ENCODE measurements at places on chromosomes 7 and 10.

DNA sequence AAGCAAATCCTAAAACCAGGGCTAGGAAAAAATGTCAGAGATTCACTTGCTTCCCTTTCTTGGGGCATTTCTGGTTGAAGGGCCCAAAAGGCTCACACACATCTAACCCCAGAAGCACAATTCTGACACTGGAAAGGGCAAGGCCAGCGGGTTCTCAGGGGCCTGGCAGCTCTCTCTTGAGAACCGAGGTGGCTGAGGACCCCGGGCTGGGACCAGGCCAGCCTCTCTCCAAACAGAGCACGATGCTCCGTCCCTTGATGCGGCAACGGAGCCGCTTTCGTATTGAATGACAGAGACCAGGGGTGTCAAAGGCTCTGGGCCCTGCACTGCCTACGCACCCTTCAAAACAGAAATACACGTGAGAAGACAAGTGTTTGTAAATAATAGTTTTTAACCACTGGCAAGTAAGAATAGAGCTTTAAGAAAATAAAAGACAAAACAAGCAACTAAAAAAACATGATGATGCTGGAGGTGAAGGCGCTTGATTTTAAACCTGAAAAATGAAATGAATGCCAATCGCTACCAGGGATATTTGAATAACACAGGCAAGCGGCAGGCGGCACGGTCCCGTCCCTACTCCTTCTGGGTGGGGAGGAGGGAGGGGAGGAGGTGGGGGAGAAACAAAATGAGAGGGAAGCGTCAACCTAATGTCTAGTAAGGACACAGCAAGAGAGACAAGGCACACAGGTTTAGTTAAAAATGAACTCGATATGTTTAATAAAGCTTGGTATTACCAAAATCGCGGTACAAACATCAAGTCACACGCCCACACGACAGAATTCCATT lies 68.0 kb downstream of the SLC29A4 start:
- no peak for DNase-seq

- DNase-seq: no peak
Observed at GRCh38 chr10:70613941-70614340, 11.4 kb upstream of the PRF1 start.

GRCh38 chr10:8112230-8112905 lies 57.9 kb downstream of the GATA3 start:
- no peak for DNase-seq

DNA sequence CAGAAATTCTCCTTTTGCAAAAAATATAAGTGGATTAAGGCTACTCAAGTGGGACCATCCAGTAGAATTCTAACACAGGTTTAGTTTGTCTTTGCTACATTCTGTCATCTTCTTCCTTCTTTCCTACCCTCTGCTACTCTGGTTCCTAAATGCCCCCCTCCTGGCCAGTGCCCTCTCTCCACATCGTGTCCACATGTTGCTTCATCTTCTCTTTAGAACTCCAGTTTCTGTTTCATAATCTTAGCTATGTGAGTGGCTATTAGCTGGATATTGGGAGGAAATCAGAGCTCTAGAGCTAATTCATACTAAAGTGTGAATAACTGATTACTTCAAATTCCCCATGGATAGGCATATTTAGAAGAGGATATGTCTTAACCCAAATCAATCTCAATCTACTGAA lies 528.5 kb downstream of the LRMDA start:
- DNase-seq: no peak

- DNase-seq: no peak
Observed at GRCh38 chr10:5413012-5413938, 918 bp downstream of the NET1 start.

- no peak for DNase-seq
Observed at GRCh38 chr10:124496150-124496549, 34.5 kb downstream of the LHPP start.

DNA sequence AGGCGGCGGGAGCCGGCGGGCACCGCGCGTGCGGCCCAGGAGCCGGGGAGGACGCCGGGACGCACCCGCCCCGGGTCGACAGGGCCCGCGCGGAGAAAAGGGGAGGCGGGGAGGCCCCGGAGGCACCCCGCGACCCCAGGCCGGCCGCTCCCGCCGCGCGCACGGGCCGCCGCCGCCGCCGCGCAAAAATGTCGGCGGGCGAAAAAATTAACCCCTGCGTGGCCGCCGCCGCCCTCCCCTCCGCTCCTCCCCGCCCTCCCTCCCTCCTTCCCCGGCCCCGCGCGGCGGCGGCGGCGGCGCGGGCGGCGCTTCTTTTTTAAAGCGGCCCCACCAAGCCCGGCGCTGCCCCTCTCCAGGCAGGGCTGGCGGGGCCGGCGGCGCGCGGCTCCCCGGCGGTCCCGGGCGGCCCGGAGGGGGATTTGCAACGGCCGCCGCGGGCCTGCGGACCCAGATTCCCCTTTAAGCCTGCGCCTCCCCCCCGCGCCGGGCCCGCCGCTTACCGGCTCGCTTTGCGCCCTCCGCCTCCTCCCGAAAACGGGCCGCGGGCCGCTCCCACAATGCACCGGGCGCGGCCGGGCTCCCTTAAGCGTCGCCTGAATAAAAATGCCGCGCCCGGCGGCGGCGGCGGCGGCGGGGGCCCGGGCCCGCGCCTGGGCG lies 465 bp downstream of the SEPHS1 start:
- DNase-seq: peak; percentile 66

- no peak for DNase-seq
Observed at GRCh38 chr7:36943591-36944435, 219.5 kb upstream of the AOAH start.

GRCh38 chr10:60200682-60201053 lies 189.0 kb downstream of the ANK3 start:
- no peak for DNase-seq

DNA sequence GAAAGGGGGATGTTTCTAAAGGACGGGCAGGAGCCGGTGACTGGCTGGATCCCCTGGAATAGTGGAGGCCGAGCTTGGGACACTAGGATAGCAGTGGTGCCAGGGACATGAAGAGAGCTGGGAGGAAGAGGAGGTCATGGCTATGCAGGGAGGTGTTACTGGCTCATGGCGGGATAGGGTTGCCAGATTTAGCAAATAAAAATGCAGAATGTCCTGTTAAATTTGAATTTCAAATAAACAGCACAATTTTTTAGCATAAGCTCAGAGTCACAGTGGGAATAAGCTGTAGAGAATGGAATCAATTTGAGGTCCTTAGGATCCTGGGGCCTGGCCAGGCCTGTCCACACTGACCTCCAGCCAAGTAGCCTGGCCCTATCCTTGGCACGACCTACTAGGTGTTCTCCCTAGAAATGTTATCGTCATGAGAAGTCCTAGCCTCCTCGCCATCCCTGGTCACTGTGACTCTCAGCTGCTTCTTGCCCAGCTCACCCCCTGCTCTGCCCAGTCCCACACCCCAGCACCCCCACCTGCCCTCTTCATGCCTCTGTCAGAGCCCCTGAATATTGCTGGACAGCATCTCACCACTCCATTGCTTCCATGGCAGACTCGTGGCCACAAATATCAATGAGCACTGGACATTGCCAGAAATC lies 7.6 kb upstream of the KCP start:
- no peak for DNase-seq

- no peak for DNase-seq
Observed at GRCh38 chr7:44163591-44163990, 22.5 kb upstream of the MYL7 start.

GRCh38 chr10:102287538-102287937 lies 42.2 kb downstream of the GBF1 start:
- no peak for DNase-seq

DNA sequence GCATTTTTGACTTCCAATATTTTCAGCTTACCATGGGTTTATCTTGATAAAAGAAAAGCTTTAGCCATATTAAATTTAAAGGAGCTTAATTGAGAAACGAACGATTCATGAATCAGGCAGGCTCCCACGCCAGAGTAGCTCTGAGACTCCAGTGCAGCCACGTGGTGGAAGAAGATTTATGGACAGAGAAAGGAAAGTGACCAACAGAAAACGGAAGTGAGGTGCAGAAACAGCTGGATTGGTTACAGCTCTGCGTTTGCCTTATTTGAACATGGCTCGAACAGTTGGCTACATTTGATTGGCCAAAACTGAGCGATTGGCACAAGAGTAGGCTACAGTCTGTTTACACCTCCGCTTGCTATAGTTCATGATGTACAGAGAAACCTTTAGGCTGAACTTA lies 395.4 kb downstream of the GATA3 start:
- DNase-seq: no peak

GRCh38 chr7:19369806-19370205 lies 224.6 kb upstream of the FERD3L start:
- DNase-seq: no peak

GRCh38 chr10:84567133-84567532 lies 238.7 kb downstream of the CCSER2 start:
- DNase-seq: no peak

DNA sequence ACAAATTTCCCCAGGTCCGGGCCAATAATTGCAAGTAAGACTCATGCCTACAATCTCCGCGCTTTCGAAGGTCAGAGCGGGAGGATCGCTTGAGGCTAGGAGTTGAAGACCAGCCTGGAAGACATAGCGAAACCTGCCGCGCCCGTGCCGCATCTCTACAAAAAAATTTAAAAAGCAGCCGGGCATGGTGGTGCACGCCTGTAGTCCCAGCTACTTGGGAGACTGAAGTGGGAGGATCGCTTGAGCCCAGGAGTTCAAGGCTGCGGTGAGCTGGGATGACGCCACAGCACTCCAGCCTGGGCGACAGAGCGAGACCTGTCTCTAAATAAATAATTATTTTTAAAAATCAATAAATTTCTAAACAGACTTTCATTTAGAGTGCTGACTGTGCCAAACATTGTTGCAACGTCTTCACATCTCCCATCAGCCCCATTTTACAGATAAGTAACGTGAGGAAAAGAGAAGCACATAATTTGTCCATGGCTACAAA lies 494 bp upstream of the CFAP43 start:
- DNase-seq: no peak

- no peak for DNase-seq
Observed at GRCh38 chr10:103188853-103189252, 4.2 kb downstream of the NT5C2 start.

DNA sequence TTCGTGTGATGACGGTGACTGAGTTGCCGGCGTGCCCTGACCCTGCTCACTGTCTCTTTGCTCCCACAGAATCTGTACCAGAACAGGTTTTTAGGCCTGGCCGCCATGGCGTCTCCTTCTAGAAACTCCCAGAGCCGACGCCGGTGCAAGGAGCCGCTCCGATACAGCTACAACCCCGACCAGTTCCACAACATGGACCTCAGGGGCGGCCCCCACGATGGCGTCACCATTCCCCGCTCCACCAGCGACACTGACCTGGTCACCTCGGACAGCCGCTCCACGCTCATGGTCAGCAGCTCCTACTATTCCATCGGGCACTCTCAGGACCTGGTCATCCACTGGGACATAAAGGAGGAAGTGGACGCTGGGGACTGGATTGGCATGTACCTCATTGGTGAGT lies 199.2 kb downstream of the HECW1 start:
- no peak for DNase-seq

DNA sequence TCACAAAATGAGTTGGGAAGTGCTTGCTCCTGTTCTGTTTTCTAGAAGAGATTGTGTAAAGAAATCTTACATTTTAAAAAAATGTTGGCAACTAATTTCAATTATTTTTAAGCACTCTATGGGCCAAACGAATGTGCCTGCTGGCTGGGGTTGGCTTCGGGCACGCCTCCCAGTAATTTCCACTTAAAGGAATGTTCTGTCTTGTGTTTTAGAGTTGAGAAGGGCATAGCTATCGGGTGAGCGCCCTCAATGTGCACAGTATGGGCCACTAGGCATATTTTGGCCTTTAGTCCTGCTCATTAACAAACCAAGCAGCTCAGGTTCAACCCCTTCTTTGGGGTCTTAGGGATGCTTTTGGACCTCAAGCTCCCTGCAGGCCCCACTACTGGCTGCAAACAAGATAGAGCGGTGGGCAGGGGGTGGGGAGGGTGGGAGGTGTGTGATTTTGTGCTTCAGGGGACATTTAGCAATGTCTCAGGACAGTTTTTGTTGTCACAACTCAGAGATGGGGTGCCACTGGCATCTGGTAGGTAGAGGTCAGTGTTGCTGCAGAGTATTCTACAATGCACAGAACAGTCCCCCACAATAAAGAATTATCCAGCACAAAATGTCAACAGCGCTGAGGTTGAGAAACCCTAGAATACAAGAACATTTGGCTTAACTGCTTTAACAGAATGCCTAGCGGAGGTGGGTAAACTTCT lies 40.7 kb downstream of the TACC2 start:
- no peak for DNase-seq

GRCh38 chr10:77240706-77241349 lies 396.8 kb downstream of the KCNMA1 start:
- DNase-seq: no peak

DNA sequence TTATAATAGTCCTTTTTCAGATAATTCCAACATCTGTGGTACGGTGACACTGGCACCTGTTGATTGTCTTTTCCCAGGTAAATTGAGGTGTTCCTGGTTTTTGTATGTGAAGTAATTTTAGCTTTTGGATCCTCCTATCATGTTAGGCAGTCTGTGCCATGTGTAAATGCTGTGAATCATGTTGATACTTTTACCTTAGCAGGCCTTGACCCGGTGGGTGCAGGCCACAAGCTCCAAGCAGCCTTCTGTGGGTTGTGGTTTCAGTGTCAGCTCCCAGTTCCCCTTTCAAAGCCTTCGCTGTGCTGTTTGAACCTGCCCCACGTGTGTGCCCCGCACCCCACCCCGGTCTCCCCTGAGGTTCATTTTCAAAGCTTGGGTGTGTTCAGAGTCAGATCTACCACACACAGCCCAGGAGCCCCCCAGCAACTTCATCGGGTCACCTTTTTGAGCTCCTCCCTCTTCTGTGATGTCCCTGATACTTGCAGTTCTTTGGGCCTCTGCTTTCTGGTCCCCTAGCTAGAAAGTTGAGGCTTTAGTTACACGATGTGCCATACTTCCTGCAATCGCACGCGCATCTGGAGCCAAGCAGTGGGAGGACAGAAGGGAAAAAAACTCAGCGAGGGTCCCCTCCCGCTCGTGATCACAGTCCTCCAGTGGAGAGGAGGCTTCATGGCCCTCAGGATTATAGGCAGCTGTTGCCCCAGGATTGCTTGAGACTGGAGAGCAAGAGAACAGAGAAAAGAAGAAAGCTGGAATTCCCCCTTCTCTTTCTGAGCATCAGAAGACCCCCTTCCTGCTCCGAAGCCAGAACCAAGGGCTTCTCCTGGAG lies 8.7 kb upstream of the BHLHA15 start:
- DNase-seq: peak; percentile 17

DNA sequence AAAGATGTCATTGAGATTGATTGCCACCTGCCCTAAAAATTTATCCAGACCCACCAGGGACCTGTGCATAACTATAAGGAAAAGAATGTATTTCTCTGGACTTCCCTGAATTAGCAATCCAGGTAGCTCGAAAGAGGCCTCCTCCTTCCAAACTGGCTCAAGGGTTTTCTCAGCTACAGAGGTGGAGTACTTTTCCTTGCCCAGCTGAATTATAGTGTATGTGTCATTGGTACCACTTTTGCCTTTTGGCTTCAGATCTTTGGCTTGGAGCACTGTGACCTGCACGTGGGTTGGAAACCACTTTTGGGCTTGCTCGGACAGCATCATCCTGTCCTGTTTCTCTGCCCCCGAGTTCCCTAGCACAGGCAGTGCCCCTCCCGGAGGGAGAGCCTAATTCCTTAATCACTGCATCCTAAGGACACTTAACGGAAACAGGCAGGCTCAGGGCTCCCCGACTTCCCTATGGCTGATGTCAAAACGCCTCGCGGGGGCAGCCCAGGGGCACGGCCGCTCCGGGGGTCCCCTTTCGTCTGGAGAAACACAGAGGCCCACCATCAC lies 825 bp downstream of the RAB11FIP2 start:
- peak; percentile 0 for DNase-seq

GRCh38 chr10:75857269-75857846 lies 425.9 kb downstream of the LRMDA start:
- no peak for DNase-seq

GRCh38 chr10:17961551-17962422 lies 10.1 kb downstream of the SLC39A12 start:
- no peak for DNase-seq

- no peak for DNase-seq
Observed at GRCh38 chr7:270351-270983, 19.5 kb upstream of the FOXL3 start.
